Astrocyte of the hippocampus (primary cell): ENCODE measurements at places on chromosomes 2 and 18.

GRCh38 chr2:98037666-98038336 lies 42.1 kb upstream of the TMEM131 start:
- no peak for DNase-seq

DNA sequence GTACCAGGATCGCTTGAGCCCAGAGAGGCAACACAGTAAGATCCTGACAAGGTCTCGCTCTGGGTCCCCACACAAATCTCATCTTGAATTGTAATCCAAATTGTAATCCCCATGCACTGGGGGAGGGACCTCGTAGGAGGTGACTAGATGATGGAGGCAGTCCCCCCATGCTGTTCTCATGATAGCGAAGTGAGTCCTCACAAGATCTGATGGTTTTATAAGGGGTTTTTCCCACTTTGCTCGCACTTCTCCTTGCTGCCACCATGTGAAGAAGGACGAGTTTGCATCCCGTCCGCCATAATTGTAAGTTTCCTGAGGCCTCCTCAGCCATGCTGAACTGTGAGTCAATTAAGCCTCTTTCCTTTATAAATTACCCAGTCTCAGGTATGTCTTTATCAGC lies 46.0 kb upstream of the SERTAD2 start:
- no peak for DNase-seq

- DNase-seq: no peak
Measured at GRCh38 chr2:163884416-163884815, 148.6 kb upstream of the FIGN start.

DNA sequence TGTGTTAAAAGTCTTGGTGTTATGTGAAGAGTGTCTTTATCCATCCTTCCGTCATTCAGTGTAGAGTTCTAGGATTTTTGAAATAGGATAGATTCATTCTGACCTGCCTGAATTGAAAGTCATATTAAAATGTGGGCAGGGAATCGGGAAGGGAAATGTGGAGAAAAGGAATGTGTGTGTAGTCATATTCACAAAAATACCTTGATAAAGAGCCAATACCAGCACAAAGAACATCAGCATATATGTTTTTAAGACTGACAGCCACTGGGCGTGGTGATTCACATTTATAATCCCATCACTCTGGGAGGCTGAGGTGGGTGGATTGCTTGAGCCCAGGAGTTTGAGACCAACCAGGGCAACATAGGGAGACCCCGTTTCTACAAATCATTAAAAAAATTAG lies 188.1 kb downstream of the CAMKMT start:
- DNase-seq: peak; percentile 51

- no peak for DNase-seq
Measured at GRCh38 chr2:3102081-3102921, 275.3 kb downstream of the EIPR1 start.
